ENCODE measurements at places on chromosomes 3 and 15.

GRCh38 chr3:60600848-60601247 lies 650.4 kb downstream of the FHIT start:
- no peak for DNase-seq

- DNase-seq: peak; percentile 51
Measured at GRCh38 chr15:73704869-73705645, 20.9 kb downstream of the CD276 start.

- no peak for DNase-seq
Measured at GRCh38 chr15:92454555-92455105, 60.9 kb downstream of the ST8SIA2 start.

GRCh38 chr3:280681-281080 lies 84.1 kb downstream of the CHL1 start:
- no peak for DNase-seq

GRCh38 chr3:10772271-10773161 lies 43.5 kb upstream of the SLC6A11 start:
- no peak for DNase-seq

DNA sequence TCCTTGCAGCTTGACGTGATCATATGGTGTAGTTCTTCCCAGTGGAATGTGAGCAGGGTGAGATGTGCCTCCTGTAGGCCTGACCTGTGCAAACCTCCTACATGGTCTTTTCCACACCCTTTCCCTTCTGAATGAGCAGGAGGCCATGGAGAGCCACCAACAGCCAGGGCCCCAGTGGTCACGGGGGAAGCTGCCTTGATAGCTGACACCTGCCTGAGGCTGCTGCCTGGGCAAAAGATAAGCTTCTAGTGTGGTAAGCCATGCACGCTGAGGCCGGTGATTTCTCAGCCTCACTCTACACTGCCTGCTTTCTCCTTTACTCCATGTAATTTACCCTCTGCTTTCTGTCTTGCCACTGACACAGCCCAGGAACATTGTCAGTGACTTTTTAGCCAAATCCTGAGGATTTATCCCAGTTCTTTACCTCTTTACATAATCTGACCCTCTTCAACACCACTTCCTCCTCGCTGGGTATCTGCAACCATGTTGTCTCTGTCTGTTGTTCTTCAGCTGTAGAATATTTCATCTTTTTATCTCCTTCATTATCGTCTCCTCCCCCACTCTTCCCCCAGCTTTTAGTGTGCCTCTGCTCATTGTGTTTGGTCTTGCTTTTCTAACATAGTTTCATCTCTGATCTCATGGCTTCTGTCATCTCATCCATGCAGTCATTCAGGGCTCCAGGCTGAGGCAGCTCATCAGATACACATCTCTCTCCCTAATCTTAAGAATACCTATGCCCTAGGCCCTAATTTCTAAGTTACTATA lies 11.2 kb upstream of the KBTBD12 start:
- no peak for DNase-seq

All from NCI-H1417 (cell line).